Gastrocnemius medialis (tissue), 4 donors: ENCODE measurements at places on chromosomes 2 and 18. TPM values are rescaled to one million over a fixed set of nuclear protein-coding genes. Genes with fewer than 3 reads are reported as not detected.

The SCYGR6 gene
- not detected for total RNA-seq

The CLIP4 gene
- total RNA-seq, result 422 TPM

- DNase-seq, result no peak
These were observed 253.0 kb upstream of the CNTNAP5 start for GRCh38 chr2:123771928-123772632.

DNA sequence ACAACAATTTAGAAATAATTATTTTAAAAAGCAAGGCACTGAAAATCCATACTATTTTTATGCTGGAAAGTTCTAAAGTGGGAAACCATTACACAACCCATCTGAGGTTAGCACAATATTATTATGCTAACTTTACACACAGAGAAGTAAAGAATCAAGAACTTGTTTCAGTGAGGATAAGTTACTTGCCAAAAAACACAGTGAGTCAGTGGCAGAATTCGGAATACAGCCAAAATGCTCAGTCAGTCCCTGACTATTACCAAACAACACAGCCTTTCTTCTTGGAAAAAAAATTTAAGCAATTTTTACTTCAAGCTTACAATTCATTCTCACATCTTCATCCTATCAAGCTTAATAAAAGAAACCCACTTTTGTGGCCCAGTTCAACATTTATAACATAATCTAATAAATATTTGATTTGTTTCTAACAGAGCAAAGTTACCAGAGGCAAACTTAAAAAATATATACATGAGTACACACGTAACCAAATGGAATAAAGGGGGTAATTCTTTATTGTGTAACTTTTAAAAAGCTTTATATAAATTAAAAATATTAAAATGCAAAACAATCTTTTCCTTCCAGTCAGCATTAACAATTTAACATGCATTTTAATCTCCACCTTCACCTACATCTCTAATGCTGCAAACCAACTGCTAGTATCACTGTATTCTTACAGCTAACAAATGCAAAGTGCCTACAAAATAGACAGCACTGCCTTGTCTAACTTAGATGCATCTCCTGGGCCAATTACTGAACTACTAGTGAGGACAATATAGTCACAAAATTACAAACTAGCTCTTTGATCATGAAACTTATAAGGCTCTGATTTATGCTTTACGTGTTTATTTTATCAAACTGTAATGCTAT is 55.2 kb downstream of the CCDC88A start:
- peak; percentile 35 for DNase-seq

- no peak for DNase-seq
These were observed 580.1 kb upstream of the ID2 start for GRCh38 chr2:8101614-8102277.

GRCh38 chr18:42271647-42272414 is 316.8 kb downstream of the PIK3C3 start:
- DNase-seq, result no peak

- DNase-seq, result no peak
These were observed 29.3 kb downstream of the UPP2 start for GRCh38 chr2:158130832-158131473.

GRCh38 chr2:46666044-46666679 is 186.8 kb downstream of the TMEM247 start:
- peak; percentile 13 for DNase-seq

DNA sequence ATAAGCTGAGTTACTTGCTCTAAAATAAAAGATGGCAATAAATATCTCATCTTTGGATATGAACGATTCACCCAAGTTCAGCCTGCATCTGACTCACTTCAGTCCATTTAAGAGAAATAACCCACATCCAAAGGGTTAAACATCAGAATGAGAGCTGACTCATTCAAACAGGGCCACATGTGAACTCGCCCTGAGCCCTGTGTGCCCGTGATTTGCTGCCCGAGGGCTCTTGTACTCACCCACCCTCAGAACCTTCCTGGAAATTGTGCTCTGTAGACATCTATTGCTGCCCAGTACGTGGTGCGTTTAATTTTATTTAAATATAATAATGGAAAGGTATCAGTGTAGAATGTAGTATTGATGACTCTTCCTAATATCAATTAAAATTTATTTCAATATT is 66.9 kb upstream of the RBM44 start:
- peak; percentile 57 for DNase-seq

- DNase-seq, result no peak
These were observed 1.2 kb downstream of the REV1 start for GRCh38 chr2:99488539-99489062.

GRCh38 chr2:157922815-157923214 is 46.7 kb upstream of the ACVR1 start:
- DNase-seq, result no peak

DNA sequence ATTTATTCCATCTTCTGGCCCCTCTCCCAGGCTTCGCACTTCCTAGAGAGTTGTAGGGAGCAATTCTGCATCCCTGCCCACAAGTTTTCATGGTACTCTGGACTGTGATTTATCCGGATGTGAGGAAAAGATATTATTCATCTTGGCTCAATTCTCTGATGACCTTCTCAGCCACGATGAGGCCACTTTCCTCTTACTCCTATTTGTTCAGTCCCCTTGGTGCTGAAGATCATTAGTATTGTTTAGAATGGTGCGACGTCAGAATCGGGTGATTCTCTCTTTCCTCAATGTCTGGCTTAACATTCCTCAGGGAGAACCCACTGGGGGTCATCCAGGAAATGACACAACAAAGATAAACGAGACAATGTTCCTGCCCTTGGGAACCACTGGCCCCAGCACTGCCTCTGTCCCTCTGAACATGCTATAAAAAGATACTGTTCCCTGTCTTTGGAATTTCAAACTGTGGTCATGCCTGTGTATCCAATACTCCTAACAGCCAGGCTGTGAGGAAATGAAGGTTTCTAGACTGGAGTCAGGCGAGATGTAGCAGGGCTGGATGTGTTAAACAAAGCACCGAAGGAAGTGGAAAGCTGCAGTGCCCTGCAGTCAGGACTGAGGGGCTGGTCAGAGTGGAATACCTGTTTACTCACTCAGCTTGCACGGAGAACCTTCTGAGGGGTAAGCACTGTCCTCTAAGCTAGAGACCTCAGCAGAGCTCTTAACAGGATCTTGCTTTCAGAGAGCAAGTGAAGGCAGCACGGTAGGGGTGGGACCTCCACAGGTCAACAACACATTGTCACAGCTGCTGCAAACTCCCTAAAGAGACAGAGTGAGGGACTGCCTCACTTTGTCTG is 12.9 kb upstream of the GLI2 start:
- no peak for DNase-seq

- DNase-seq, result no peak
These were observed 167.9 kb downstream of the CBLN2 start for GRCh38 chr18:72376256-72376655.

DNA sequence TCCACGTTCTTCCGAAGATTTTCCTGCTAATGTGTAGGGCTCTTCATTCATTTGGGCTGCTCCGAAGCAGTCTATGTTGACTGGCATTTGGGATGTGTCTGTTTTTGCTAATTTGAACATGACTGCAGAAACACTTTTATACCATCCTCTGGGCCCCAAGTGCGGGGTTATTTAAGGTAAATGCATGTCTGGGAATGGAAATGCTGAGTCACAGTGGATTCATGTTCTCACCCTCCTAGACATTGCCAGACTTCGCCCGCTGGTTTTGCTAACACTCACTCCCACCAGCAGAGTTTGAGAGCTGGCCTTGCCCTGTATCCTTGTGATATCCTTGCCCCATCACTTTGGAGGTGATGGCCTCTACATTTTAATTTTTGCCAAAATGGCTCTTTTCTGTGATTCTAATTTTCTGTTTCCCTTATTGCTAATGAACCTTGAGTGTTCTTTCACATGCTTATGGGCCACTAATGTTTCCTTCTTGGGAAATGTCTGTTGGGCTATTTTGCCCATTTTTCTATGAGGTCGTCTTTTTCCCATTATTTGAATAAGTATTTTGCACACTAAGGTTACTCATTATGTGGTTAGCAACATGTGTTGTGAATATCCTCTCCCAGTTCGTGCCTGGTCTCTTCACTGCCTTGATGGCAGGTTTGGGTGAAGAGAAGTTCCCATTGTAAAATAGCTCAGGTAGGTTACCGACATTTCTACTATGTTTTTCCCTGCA is 204.1 kb downstream of the GLI2 start:
- no peak for DNase-seq

- DNase-seq, result no peak
These were observed 10.1 kb downstream of the ABI2 start for GRCh38 chr2:203338322-203338721.

- no peak for DNase-seq
These were observed 111.6 kb downstream of the ZNF521 start for GRCh38 chr18:25240420-25240770.

DNA sequence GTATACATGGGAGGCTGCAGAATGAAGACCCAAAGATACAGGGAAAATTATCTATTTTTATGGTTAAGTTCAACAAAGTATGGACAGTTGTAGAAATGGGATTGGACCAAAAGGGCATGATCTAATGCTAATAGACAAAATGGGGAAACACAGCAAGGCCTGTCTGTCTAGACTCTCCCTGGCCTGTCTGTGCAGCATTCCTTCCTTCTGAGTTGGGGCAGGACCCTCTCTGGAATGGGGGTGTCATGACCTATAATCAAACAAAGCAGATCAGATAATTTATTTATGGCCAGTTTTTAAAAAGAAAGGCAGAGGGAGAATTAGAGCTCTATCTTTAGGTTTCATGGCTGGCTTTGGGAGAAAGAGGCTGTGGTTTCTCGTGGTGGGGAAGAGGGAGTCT is 104.4 kb downstream of the CTIF start:
- DNase-seq, result no peak

- DNase-seq, result no peak
These were observed 214.7 kb downstream of the RAD51AP2 start for GRCh38 chr2:17303521-17303920.
